ENCODE measurements at places on chromosomes 6 and 20.

- DNase-seq = no peak
These were observed 226.9 kb downstream of the DLL1 start for GRCh38 chr6:170063851-170064602.

- no peak for DNase-seq
These were observed 1.2 kb downstream of the KCNK17 start for GRCh38 chr6:39312912-39313525.

- DNase-seq = no peak
These were observed 325.0 kb downstream of the PREX1 start for GRCh38 chr20:48502758-48503157.

DNA sequence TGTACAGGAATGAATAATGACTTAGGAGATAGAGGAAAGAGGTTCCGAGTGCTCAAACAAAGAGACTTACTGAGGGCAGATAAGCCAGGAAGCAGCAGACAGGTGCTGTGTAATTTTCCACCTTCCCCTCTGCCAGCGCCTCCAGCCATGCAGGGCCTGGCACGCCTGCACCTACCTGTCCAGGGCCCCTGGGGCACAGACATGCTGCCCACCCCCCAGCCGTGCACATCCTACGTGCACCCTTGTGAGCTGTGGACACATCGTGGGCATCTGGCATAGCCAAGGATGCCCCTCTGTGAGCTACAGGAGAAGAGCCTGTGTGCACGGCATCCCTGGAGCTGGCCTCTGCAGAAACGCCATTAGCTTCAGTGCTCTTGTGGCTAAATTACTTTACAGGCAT, 7.1 kb upstream of the SMOC2 start:
- no peak for DNase-seq

GRCh38 chr20:23391707-23392310, 29.5 kb downstream of the NAPB start:
- DNase-seq = no peak

- no peak for DNase-seq
These were observed 222.3 kb downstream of the UBE3D start for GRCh38 chr6:82843291-82843885.

- DNase-seq = peak; percentile 80
These were observed 69.3 kb upstream of the SYNJ2 start for GRCh38 chr6:157912326-157912725.

GRCh38 chr6:7119272-7119801, 11.6 kb downstream of the RREB1 start:
- no peak for DNase-seq

DNA sequence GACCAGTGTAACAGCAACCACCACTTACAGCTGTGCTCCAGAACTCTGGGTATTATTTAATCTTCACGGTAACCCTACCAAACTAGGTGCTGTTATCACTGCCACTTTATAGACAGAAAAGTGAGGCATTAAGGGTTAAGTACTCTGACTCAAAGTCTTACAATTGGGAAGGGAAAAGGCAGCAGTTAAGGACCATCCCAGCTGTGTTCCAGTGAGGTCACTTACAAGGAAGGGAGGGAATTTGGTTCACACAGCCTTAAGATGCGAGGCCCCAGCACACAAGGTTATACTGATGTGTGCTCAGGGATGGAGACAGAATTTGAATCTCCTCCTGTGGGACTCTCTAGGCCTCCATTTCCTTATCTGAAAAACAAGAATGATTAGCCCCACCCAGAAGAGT, 46.7 kb downstream of the TRERF1 start:
- no peak for DNase-seq

DNA sequence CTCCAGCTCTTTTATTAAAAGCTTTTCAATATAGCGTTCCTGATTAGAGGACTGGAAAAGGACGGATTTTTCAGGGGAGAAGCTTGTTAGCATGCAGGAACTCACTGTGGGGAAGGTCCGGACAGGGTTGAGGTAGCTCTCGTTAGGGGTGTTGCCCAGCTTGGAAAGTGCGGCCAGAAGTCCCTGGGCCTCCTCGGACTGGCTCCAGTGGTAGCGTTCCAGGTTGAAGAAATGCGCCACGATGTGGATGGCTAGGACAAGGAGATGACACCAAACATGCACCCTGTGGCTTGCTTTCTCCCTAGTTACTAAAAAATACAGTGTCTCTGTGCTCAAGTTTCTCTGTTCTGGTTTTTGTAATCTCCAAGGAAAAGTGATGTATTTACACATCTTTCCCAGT, 12.5 kb downstream of the NOX3 start:
- DNase-seq = no peak

- no peak for DNase-seq
These were observed 8.5 kb downstream of the TRIM15 start for GRCh38 chr6:30171677-30172471.

All from A673 (cell line).